Hypothalamus (tissue), 51 donors: ENCODE measurements at places on chromosomes 1 and 21.

DNA sequence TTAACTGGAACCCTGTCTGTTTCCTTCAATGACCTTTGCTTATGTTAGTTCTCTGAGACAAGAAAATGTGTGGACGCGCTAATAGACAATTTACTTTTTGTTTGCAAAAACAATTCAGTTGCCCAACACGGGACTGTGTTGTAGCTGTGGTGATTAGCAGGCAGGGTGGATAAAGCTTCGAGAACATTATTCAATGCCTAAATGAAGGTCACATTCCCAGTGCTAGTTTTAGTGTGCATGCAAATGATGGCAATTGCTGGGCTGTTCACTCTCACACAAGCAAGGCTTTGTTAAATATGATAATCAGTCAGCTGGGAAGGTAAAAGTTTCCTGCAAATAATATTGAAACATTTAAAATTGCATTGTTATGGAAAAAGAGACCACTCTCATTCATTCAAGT is 188.4 kb downstream of the BACH1 start:
- no peak for DNase-seq

DNA sequence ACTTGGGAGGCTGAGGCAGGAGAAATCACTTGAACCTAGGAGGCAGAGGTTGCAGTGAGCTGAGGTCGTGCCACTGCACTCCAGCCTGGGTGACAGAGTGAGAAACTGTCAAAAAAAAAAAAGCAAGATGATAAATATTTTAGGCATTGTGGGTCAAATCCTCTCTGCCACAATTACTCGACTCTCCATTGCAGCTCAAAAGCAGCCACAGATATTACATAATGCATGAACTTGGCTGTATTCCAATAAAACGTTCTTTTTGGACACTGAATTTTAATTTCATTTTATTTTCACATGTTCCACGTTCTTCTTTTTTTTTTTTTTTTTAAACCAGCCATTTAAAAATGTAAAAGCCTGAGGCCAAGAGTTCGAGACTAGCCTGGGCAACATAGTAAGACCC is 69.4 kb downstream of the TCP10L start:
- DNase-seq = no peak

DNA sequence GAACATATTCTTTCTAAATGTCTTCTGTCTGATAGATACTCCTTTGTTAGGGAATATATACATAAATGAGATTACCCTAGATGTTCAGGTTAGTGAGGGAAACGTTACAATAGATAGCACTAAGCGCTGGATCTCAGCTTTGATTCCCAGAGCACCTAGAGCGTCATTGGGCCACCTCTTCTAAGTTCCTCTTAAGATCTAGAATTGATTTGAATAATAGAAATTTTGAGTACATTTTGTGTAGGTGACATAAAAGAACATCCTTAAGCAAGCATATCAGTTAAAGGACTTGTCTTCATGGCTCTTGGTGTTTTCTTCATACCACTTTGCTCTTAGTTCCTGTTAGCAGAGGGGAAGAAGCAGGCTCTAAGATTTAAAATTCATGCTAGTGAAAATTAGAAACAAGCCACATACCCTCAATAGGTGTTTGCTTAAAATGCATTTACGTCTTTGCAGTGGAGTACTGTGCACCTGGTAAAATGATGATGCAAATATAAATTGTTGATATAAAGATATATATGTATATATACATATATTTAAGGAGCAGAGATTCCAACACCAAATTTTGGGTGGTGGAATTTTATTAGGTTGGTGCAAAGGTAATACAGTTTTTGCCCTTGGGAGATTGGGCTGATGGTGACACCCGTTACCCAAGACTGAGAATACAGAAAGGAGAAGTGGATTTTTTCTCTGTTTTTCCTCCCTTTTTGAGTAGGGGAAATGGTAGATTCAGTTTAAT is 47.1 kb downstream of the DYRK1A start:
- no peak for DNase-seq

- no peak for DNase-seq
These were observed 111.8 kb upstream of the GRIK3 start for GRCh38 chr1:37146071-37146470.

GRCh38 chr1:46021046-46021996 is 111.1 kb downstream of the PIK3R3 start:
- no peak for DNase-seq

DNA sequence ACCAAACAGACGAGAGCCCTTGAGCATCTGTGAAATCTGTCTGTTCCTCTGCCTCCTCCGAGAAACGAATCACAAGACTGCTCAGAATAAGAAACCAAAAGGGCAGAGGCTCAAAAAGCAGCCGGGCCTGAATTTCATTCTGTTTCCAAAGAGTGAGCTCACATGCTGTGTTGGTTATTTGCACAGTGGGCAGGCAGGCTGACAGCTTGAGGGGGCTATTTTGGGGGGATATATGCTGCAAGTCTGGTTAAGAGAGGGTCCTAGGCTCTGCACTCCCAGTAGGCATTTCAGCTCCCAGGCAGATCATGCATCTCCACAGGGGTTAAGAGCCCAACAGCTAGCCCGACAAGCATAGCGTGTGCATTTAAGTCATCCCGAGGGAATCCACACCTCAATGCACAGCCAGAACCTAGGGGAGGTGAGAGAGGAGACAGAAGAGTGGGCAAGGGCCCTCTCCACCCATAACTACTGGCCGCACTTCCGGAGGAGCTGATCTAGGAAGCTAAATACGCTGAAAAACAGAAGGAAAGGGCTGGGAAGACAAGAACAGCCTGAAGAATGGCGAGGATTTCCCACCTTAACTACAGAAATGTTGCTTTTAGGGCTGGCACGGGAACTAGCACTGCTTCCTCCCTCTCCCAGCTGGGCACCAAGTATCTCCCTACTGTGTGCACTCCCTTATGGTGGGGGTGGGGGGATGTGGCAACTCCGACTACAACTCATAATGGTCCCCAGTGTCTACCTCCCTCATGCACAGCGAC is 3.7 kb downstream of the PGBD5 start:
- DNase-seq = no peak

GRCh38 chr1:48676822-48677221 is 99.9 kb downstream of the BEND5 start:
- no peak for DNase-seq

DNA sequence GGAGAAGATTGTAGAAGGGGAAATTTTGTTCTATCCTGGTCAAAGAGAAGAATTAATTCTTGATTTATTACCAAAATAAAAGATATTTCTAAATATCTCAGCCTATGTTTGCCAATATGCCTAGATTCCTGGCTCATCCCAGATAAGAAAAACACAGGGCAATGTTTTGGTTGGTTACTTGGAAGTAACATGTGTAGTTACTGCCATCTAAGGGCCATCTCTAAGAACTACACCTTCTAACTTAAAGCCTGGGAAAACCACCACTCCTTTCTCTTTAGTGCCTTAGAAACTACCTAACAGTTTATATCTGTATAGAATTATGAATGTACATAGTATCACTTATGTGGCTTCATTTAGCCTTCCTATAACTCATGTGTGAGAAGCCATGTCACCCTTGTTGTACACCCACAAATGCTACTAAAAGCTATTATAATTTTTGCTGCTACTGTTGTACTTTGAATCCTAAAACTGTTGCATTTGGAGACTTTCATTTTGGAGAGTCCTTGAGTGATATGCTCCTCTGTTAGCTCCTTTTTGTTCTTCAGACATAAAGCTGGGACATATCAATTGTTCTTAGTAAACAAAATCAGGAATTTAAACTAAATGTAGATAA is 4.5 kb downstream of the AIM2 start:
- DNase-seq = no peak

- DNase-seq = no peak
These were observed at the start of gene NR1I3 for GRCh38 chr1:161238039-161238473. NR1I3 (minus strand) TSS chr1:161238203; CDS start chr1:161236565, 1,638 bp downstream.

- DNase-seq = no peak
These were observed 336.7 kb downstream of the DUSP10 start for GRCh38 chr1:221405146-221405545.

DNA sequence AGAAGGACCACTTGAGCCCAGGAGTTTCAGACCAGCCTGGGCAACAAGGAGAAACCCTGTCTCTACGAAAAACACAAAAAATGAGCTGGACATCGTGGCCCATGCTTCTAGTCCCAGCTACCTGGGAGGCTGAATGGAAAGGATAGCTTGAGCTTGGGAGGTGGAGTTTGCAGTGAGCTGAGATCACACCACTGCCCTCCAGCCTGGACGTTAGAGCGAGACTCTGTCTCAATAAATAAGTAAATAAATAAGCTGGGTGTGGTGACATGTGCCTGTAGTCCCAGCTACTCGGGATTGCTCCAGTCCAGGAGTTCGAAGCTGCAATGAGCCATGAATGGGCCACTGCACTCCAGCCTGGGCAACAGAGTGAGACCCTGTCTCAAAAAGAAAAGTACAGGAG is 3.6 kb downstream of the AKR1A1 start:
- DNase-seq = no peak

GRCh38 chr1:82152356-82153271 is 351.9 kb downstream of the ADGRL2 start:
- no peak for DNase-seq

- DNase-seq = no peak
These were observed 7.7 kb upstream of the RSPH1 start for GRCh38 chr21:42503711-42504110.

DNA sequence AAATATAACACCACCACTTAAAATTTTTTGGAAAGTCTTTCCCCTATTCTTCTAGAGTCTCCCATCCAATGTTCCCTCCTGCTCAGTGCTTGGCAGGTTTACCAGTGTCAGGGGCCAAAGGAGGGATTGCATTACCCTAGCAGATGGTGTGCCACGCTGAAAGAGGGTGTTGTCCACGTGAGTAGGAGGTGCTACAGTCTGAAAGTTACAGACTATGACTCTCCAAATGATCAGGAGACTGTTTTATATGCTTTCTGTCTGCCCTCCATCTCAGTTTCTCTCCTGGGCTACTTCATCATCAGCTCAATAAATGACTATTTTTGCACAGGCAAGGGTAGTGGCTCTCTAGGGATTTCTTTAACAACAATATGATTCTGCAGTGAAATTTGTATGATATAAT is 31.3 kb upstream of the ANGPTL7 start:
- no peak for DNase-seq

DNA sequence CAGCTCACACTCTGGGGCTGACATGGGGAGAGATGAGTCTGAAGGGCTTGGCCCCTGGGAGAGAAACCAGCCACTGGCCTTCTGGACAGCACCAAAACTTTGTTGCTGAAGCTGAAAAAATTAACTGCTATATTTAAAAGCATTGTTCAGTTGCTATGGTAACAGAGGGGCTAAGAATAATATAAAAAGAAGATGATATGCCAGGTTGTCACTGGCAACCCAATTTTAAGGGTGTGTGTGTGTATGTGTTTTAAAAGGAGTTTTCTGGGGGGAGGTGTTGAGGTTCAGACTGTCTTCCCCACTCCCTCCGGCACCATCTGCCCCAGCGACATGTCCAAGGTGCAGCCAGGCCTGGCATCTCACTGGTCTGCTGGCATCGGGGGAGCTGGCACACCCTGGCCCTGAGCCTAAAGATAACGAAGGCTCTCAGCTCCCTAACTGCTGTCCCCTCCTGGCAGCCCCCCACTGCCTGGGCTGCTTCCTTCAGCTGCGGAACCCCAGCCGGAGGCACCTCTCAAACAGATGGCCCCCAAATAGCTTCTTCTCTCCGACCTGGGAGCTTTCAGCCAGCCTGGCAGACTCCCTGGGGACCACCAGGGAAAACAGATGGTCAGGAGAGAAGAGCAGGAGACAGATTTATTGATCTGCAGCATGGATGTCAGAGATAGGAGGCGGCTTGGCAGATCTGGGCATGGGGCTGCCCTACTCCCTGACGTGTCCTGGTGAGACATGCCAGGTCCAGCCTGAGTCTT is 203.9 kb downstream of the HIVEP3 start:
- no peak for DNase-seq

GRCh38 chr1:38533772-38534472 is 325.6 kb downstream of the RRAGC start:
- no peak for DNase-seq

DNA sequence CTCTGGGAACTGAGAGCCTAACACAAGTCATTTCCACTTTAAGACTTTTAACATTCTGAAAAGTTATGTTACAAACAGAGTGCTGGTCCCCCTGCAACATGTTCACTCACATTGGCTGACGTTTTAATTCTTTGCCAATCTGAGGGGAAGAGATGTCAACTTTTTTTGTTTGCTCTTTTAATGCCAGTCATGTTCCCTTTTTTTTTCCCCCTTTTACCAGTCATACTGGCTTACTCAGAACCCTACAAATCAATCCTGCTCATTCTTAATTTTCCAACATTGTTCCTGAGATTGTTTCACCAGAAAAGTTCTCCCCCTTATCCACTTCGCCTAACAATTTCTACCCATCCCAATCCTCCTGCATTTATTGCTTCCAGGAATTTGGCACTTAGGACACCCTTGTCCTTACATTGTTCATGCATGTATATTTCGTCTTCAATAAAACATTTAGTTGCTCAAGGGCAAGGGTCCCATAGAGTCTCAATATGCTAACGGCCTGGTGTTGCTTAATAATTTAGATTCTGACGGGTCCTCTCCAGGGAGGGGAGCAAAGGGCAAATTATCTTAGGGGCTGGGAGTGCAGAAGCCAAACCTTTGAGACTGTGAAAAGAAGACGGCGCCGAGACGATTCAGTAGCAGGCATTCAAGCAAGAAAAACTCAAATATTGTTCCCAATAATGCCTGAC is 624 bp upstream of the CR1L start:
- no peak for DNase-seq
